ENCODE measurements at places on chromosomes 11 and 22. TPM values are rescaled to one million over a fixed set of nuclear protein-coding genes. Genes with fewer than 3 reads are reported as not detected.

KCTD14 gene
- 0.84 TPM for polyA plus RNA-seq

OR8G1 gene
- not detected for polyA plus RNA-seq

OR8D4 gene
- not detected for polyA plus RNA-seq

OR2D2 gene
- polyA plus RNA-seq = not detected

MS4A1 gene
- polyA plus RNA-seq = 1.5 TPM

GDPD5 gene
- polyA plus RNA-seq = 1.9 TPM

TMEM191B gene
- 2.9 TPM for polyA plus RNA-seq

FOSL1 gene
- polyA plus RNA-seq = 39.6 TPM

PHF21B gene
- polyA plus RNA-seq = 0.08 TPM

L3MBTL2 gene
- polyA plus RNA-seq = 6.6 TPM

TSGA10IP gene
- polyA plus RNA-seq = not detected

CDC42EP1 gene
- polyA plus RNA-seq = 64.3 TPM

OR6A2 gene
- polyA plus RNA-seq = not detected

MOGAT2 gene
- 0.02 TPM for polyA plus RNA-seq

CD3E gene
- polyA plus RNA-seq = 5.1 TPM

INS gene
- 3.3 TPM for polyA plus RNA-seq

CTNND1 gene
- 125 TPM for polyA plus RNA-seq

PKDREJ gene
- polyA plus RNA-seq = 0.10 TPM

OR10G7 gene
- polyA plus RNA-seq = not detected

NUP98 gene
- 16.0 TPM for polyA plus RNA-seq

OR51E2 gene
- not detected for polyA plus RNA-seq

SPINDOC gene
- 5.9 TPM for polyA plus RNA-seq

SERPING1 gene
- polyA plus RNA-seq = 36.5 TPM

RAD9A gene
- polyA plus RNA-seq = 26.2 TPM

ACRV1 gene
- polyA plus RNA-seq = not detected

OR56A1 gene
- not detected for polyA plus RNA-seq

ASPHD2 gene
- polyA plus RNA-seq = 1.5 TPM
